ENCODE measurements at places on chromosomes 2 and 18.

- no peak for DNase-seq
These were observed 240.4 kb downstream of the PLCL1 start for GRCh38 chr2:198044777-198045176.

GRCh38 chr2:171325886-171326585 is 107.8 kb downstream of the METTL8 start:
- no peak for DNase-seq

GRCh38 chr2:105919826-105920225 is 175.1 kb downstream of the NCK2 start:
- no peak for DNase-seq

- no peak for DNase-seq
These were observed 25.4 kb upstream of the CHN1 start for GRCh38 chr2:175030380-175031271.
